ENCODE measurements at places on chromosomes 4 and X.

- DNase-seq: no peak
Observed at GRCh38 chr4:104302731-104303130, 192.0 kb downstream of the CXXC4 start.

DNA sequence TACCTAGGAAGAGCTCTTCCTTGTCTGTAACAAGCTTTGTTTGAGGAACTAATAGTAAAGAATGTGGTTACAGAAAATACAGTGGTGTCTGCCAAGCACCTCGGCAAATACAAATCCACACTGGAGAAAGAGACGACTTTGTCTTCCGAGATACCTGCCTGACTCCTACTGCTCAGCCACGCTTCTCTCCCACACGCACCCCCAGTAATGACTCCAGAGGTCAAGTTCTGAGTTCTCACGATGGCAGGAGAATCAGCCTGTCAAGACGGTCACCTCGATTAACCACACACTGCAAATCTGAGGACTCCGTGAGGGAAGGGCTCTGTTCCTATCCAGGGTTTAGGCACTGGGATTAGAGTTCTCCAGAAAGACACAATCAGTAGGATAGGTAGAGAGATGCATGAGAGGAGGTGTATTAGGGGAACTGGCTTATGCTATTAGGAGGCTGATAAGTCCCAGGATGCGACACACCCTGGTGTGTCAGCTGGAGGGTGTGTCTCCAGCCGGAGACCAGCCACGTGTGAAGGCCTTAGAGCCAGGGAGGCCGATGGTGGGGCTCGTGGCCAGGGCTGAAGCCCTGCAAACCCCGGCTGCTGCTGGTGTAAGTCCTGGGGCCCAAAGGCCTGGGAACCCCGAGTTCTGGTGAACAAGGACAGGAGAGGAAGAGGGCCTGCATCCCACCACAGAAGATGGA lies 8.4 kb upstream of the TRIML2 start:
- DNase-seq: no peak

GRCh38 chr4:890036-890695 lies 42.0 kb downstream of the GAK start:
- DNase-seq: no peak

DNA sequence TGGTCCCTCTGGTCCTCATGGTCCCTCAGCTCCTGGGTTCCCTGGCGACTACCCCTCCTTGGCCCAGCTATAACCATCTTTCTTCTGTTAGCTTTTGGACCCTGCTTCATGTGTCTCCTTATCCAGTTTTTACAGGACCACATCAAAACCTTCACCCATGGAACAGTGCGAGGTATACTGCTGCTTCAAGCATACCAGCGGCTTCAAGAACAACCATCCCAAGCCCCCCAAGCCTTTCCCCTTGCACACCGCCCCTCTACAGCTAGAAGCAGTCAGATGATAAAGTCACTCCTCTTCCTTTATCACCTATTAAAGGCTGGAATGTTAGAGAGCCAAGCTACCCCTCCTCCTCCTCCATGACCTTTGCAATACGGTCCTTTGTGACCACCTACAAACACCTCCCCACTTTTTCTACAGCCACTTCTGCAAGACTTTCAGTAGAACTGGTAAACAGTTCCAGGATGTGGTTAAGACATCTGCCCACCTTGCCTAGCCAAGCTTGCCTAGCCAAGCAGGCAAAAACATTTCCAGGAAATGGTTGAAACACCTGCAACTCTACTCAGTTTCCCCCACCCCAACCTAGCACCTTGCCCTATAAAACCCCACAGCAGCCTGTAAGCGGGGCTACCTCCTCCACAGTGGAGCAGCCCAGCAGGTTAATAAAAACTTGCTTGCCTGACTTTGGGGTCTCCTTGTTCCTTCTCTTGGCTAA lies 125.7 kb downstream of the ZC4H2 start:
- no peak for DNase-seq

- DNase-seq: no peak
Observed at GRCh38 chr4:129230846-129231245, 134.9 kb downstream of the C4orf33 start.

DNA sequence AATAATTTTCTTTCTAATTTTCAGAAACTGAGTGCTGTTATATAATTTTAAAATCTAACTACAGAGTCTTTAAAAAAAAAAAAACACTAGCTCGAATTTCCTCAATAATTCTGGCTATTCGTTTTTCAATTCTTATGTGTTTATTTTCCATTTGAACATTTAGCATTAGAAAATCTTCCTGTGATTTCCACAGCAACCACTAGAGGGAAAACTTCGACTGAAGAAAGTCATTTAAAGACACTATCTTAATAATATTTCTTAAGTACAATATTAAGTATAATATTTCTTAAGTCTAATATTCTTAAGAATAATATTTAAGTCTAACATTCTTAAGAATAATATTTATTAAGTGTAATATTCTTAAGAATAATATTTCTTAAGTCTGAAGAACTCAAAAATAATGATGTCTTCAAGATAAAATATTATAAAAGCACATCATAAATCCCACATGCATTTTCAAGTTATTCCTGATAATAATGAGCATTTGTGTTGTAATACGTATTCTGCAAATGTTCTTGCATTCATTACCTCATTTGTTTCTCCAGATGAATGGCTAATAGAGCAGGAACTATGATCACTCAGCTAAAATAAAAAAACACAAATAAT lies 118.4 kb upstream of the WDR17 start:
- DNase-seq: no peak

DNA sequence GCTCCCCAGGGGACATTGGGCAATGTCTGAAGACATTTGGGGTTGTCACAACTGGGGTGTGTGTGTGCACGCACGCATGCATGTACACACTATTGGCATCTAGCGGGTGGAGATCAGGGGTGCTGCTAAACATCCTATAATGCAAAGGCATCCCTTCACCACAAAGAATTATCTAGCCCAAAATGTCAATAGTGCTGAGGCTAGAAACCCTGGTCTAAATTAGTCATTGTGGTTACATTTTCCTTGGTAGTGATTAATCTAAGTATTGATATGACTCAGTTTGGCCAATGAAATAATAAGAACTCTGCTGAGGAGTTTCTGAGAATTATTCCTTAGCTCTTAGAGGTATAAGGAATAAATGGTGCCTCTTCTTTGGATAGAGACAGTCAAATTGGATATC lies 200.2 kb downstream of the CLCN4 start:
- DNase-seq: no peak
